ENCODE measurements at places on chromosomes 4 and X.
A peak's percentile ranks its signal among the peaks of the same experiment; 100 is the strongest.

GRCh38 chrX:2183193-2183725 lies 317.5 kb downstream of the DHRSX start:
- no peak for DNase-seq

DNA sequence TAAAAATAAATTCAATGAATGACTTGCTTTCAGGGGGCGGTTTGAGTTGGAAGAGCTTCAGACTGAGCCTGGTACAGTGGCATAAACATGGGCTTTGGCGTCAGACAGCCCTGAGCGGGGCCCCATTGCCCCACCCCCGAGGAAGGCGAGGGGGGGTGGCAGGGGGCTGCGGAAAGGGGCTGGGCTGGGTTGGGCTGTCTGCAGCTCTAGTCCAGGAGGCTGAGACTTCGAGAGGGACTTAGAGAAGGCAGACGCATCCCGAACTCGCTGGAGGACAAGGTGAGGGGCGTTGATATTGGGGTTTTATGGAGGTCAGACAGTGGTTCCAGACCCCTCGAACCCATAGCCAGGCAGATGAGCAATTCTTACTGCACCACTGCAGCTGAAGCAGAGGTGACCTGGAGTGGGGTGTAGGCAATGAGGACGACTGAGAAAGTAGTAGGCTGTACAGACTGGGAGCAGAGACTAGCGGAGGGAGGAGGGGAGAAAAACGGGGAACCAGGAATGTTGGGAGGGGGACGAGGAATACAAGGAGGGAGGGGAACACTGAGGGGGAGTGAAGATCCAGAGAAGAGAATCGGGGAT lies at the start of gene MAGED2:
MAGED2 (plus strand) TSS at position 222 of the 585 bp plus-strand sequence. CDS start 1,587 bp downstream, outside the sequence.
- DNase-seq, result peak; percentile 12

DNA sequence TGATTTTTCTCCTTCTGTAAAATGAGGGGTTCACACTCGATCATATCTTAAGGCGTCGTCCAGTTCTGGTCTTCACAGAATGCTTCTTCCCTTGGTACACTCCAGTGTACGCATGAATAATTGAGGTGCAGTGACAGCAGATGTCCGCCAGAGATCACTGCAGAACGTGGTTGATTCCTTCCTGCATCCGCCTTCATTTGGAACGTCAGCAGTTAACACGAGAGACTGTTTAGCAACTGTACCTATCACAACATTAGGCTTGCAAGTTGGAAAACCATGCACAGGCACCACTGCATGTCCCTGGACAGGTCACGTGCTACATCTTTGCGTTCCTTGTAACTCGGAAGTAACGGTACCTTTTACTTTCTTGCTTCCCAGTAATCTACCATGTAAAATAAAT lies 66.0 kb upstream of the GEMIN8 start:
- peak; percentile 26 for DNase-seq

GRCh38 chr4:7424553-7425111 lies 10.1 kb downstream of the PSAPL1 start:
- DNase-seq, result no peak

GRCh38 chr4:42638321-42638720 lies 18.6 kb downstream of the ATP8A1 start:
- DNase-seq, result no peak

DNA sequence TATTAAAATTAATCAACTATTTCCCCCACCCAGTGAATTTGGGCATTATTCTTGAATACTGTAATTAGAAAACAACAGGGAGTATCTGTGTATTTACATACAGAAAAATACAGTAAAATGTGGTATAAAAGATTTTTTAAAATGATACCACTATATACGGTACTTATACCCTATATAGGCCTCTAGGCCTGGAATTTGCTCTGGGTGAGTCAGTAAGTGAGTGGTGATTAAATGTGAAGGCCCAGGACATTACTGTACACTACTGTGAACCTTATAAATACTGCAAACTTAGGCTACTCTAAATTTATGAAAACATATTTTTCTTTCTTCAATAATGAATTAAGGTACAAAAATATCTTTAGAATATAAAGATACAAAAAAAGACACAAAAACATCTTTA lies 6.3 kb upstream of the CSN3 start:
- DNase-seq, result no peak

DNA sequence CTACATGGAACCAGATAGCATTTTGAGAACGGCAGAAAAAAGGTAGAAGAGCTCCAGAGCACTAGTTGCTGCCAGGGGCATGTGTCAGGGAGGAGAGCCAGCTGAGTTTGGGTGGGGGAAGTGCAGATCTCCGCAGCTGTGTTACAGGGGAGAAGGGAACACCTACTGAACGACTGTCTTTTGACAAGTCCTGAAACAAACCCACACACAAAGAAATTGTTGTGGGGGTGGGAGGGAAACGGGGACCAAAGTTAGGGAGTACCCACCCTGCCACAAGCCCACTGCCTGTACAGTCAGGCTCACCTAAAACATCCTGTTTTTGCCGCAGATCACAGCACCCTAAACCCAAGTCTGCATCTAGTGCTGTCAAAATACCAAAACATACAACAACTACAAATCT lies 55.5 kb downstream of the LEF1 start:
- DNase-seq, result no peak

DNA sequence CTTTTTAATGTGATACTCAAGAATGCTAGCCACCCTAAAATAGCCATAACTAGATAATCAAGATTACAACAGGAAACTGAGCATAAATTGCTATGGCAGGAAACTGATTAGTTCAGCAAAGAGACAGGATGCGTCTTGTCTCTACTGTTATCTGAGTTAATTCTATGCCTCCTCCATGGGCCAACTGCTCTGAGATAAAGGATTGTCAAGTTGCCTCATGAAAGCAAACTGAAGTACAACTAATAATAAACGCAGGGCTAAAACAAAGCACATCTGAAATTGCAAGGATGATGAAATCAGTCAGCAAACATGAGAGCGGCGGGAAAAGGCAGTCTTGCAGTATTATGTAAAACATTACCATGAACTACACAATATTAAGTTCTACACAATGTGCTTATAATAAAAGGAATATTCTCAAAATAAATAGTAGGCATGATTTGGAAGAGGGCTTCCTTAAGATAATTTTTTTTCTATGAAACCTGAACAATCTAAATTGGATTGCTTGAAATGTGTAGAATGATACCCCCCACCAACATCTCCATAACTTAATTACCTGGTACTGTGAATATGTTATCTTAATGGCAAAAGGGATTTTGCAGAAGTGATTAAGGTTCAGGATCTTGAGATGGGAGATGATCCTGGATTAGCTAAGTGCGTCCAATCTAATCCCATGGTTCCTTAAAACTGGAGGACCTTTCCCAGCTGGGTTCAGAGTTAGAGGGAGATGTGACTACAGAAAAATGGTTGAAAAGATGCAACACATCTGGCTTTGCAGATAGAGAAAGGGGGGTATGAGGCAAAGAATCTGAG lies 65.9 kb downstream of the ANTXR2 start:
- no peak for DNase-seq

DNA sequence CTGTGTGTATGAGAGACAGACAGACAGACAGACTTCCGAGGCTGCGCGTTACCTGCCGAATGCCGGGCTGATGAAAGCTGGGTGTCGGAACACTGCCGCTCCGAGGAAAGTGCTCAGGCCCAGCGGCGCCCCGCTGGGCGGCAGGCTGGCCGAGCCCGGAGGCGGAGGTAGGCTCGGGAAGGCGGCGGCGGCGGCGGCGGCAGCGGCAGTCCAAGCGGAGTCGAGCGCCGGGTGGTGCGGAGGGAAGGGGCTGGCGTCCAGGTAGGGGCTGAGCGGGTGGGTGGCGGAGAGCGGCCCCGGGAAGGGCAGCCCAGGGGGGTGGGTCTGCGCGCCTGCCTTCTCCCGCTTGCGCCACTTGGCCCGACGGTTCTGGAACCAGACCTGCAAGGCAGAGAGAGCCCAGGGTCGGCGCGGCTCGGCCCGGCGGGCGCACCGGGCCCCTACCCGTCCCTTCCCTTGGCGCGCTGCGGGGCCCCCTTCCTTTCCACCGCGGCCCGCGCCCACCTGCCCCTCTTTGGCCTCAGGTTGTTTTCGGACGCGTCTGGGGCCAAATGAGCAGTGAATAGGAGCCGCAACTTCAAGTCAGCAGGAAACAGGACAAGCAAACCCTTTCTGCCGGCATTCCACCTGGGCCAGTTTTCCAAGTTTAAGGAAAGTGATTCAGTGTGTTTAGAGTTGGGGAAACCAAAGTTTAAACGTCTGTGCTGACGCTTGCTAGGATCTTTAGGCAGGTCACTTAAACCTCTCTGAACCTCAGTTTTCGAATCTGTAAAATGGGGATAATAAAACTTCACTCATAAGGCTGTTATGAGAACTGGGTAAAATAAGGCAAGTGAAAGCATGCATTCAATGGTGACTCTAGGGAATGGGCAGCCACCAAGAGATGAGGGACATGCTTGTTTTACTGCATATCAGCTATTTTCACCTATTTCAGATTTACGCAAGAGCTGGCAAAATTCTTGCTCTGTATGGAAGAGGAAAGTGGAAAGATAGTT lies 8.4 kb downstream of the ARX start:
- DNase-seq, result no peak

- no peak for DNase-seq
These were observed 185.3 kb downstream of the CRLF2 start for GRCh38 chrX:1027133-1027532.

- no peak for DNase-seq
These were observed 215.9 kb downstream of the MID1 start for GRCh38 chrX:10404436-10404835.

GRCh38 chrX:25810202-25810601 lies 327.9 kb upstream of the MAGEB18 start:
- no peak for DNase-seq

- DNase-seq, result no peak
These were observed 17.7 kb downstream of the PPP2R3B start for GRCh38 chrX:368811-369562.

- no peak for DNase-seq
These were observed 114.6 kb downstream of the RASL11B start for GRCh38 chr4:52976523-52977230.

DNA sequence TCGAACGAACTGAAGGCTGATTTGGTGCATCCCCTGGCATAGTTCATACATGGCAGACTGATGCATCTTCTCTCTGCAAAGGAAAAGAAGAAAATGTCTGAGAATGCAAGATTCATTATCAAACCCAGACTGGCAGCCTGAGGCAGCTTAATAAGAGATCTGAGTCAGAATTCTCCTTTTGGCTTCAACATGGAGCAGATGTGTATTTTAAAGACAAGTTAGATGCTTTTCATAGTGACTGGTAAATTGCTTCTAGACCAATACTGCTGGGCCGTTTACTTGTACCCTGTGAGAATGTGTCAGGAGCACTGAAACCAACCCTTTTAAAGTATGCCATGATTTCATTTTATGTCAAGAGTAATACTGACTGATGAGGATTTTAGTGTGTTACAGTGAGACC lies 322.0 kb downstream of the NR3C2 start:
- no peak for DNase-seq

DNA sequence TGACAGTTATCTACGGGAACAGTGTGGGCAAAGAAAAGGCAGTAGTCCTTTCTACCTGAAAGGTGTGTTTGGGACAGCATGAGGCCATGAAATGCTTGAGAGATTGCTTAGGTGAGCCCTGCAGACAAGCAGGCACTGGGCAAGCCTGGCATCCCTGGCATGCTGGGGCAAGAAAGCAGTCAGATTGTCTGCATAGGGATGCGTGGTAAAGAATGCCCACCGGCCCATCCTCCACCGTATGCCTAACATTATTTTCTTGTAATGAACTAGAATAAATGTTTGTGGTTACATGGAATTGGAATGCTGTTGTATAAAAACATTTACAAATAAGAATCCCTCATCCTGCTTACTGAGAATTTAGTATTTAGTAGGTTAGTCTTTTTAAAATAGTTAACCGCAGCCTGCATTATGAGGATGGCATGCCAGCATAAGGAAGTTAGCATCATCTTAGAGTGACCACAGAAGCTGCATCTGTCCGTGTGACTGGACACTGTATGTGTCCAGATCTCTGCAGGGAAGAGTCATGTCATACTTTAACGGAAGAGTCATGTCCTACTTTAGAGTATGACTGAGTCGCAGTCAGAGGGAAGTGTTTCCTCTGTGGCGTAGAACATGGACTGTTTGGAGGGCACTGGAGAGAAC lies 18.9 kb downstream of the ZBTB49 start:
- no peak for DNase-seq

DNA sequence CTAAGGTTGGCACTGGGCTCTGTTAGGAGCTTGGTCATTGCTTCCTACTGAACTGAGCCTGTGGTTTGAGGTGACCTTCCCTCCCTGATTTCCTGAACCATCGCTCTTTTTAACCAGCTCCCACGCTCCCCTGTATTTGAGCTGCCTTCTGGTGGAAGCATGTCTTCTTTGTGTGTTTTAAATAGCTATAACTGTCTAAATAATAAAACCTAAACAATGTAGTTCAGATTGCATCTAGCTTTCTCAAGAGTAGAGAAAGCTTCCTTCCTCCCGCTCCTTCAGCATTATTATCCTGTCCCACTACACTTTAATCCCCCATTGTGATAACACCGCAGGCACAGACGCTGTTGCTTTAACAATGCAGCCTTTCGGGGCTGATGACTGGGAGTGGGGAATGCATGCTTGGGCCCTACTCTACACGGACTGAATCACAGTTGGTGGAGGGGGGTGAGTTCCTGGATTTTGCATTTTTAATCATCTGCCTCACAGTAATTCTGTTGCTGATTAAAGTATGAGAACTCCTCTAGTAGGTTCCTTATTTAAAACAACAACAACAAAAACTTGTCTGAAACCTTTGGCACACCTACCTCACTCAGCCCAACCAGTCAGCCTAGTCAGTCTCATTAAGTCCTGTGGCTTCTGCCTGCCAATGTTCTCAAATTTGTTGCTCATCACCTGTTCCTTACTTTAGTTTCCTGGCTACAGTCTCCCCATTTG lies 6.6 kb downstream of the SMS start:
- DNase-seq, result no peak

- no peak for DNase-seq
These were observed 75.5 kb downstream of the MTMR1 start for GRCh38 chrX:150768580-150769190.

- no peak for DNase-seq
These were observed 1569.9 kb upstream of the ADGRL3 start for GRCh38 chr4:59630235-59630634.

- DNase-seq, result no peak
These were observed 125.7 kb upstream of the NDST3 start for GRCh38 chr4:117908306-117909207.

DNA sequence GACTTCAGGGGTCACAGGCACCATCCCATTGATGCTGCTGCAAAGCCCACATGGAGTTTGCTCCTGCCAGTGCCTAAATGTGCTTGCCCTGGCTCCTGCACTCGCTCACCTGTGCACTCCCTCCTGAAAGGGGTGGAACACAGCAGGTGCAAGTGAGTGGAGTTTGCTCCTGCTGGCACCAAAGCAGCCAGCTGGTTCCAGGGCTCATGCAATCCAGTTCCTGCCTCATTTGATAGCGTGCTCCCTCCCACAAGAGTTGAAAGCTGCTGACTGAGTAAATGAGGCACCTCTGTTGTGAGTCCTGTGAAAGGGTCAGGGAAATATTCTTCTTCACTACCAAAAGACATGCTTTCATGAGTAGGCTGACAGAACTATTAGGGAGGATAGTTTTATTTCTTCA lies 30.5 kb downstream of the CXCL8 start:
- no peak for DNase-seq

GRCh38 chrX:136450050-136450830 lies 37.5 kb upstream of the BRS3 start:
- DNase-seq, result no peak

- DNase-seq, result no peak
These were observed 396.4 kb upstream of the TRAM1L1 start for GRCh38 chr4:117481742-117482141.
